ENCODE measurements at places on chromosomes 4 and X.

GRCh38 chr4:102616636-102617035 lies 115.5 kb downstream of the NFKB1 start:
- DNase-seq, result no peak

GRCh38 chrX:53288189-53288588 lies 6.8 kb upstream of the IQSEC2 start:
- no peak for DNase-seq

- no peak for DNase-seq
Observed at GRCh38 chrX:41600291-41600690, 88.5 kb upstream of the GPR34 start.

- no peak for DNase-seq
Observed at GRCh38 chr4:184103527-184104264, 114.0 kb downstream of the ENPP6 start.

DNA sequence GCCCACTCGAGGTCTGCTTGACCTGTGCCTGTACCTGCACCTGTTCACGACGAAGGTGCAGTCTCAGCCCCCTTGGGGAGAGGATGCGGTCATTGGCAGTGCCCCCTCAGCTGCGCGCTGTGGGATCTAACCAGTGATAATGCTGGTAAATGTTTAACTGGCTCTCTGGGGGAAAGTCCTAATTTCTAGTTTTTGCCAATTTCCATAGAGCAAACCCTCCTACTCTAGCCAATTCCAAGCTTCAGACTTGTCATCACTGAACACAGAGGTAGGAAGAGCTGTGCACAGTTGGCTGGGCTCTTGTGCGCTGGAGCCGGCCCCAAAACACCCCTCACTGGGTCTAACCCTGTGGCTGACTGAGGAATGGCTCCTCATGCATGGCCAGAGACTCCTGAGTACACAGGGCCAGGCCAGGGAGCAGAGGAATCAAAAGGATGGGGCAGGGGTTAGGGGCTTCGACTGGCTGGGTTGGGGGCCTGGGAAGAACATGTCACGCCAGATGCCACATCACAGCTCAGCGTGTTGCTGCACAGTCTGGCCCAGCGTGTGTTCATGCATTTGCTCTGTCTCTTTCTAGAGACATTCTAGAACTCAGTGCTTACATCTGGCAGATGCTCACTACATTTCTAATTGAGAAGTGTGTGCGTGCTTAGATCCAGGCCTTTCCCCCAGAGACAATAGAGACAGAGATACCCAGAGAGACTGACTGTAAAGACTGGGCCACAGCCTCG lies 270.8 kb downstream of the BCOR start:
- DNase-seq, result no peak

GRCh38 chrX:1657367-1658070 lies 42.7 kb downstream of the ASMT start:
- no peak for DNase-seq

DNA sequence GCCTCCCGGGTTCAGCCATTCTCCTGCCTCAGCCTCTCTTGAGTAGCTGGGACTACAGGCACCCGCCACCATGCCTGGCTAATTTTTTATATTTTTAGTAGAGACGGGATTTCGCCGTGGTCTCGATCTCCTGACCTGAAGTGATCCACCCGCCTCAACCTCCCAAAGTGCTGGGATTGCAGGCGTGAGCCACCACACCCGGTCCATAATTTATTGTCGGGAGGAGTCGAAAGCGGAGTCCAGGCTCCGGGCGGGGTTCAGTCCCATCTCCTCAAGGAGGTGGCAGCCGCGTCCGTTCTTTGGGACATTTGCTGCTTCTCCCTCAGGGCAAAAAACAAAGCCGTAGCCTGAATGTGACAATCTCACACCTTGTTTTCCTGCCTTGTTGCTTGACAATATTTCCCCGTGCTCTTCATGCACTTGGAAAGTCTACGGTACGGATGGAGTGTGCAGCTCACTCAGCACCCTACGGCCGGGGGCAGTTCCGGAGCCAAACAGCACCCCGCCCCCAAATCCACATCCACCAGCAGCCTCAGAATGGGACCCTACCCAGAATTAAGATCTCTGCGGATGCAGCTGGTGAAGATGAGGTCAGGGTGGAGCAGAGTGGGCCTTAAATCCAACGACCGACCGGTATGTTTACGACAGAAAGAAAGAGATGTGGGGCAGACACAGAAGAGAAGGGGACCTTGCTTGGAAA lies 9.6 kb downstream of the GTPBP6 start:
- DNase-seq, result no peak

DNA sequence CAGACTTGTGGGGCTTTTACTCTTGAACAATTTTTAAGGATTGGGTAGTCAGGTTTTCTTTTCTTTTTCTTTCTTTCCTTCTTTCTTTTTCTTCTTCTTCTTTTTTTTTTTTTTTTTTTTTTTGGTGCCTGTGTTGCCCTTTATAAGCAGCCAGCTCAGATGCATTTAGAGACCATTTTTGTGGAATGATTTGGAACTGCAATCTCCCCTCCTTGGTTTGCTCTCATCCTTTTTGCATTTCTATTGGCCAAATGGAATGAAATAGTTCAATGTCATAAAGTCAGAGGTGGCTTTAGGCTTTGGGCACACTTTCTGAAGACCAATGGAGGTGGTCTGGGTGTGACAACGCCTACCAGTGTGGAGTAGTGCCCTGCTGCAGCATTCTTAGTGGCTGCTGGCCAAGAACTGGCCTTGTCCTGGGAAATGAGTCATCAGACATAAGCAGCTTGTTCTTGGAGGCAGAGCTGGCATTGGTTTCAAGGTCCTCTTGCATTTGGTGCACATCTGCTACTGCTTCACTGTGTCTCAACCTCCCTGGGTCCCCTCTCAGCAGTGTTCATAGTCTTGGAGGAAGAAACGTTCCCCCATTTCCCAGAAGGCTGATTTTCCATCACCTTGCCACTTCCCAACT lies 84.5 kb downstream of the CT47B1 start:
- DNase-seq, result no peak

DNA sequence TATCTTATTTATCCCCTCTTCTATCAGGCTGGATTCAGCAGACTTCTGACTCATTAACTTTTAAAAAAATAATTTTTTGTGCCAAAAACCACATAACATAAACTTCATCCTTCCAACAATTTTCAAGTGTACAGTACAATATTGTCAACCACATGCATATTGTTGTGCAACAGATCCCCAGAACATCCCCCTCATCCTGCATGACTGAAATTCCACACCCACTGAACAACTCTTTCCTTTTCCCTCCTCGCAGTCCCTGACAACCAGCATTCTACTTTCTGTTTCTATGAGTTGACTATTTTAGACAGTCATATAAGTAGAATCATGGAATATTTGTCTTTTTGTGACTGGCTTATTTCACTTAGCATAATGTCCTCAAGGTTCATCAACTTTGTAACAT lies 2.2 kb upstream of the MID2 start:
- no peak for DNase-seq

Measured in stimulated activated CD8-positive, alpha-beta memory T cell treated with anti-CD3 and anti-CD28 coated beads, Interleukin-15, amount 100 ng/mL, for 48 hours (primary cell).